ENCODE measurements at places on chromosomes 1 and 21.

DNA sequence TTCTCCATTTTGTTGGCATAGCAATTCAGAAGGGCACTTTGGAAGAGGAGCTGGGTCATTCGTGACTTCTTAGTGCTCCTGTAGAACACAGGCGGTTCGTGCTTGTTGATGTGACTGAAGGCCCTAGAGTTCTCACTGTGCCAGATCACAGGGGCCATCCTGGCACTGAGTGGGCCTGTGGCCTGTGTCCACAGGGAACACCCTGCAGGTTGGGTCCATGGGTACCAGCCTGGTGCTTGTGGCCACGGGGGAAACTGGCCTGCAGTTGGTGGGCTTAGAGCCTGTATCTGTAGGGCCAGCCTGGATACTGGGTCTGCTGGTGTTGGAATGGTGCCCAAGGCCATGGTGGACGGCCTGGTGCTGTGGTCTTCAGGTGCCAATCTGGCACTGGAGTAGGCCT, 9.2 kb downstream of the OR2G3 start:
- no peak for DNase-seq

GRCh38 chr1:16888860-16889816, 6.6 kb upstream of the RNU1-2 start:
- DNase-seq = peak; percentile 36

DNA sequence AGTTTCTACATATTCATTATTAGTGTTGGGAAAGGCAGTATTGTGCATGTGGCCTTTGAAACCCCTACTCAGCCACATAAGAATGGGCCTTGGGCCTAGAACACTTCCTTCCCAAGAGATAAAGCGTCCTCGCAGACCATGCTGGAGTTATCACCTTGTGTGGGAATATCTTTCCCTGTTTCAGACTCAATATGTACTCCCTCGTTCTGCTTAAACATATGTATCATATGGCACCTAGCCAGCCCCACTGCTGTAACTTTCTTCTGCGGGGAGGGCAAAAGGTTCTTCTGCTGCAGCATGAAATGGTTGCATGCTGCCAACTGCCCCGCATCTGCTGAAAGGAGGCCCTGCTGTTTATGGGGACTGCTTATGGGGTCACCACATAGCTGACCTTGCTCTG, 92.0 kb downstream of the CRB1 start:
- DNase-seq = no peak

DNA sequence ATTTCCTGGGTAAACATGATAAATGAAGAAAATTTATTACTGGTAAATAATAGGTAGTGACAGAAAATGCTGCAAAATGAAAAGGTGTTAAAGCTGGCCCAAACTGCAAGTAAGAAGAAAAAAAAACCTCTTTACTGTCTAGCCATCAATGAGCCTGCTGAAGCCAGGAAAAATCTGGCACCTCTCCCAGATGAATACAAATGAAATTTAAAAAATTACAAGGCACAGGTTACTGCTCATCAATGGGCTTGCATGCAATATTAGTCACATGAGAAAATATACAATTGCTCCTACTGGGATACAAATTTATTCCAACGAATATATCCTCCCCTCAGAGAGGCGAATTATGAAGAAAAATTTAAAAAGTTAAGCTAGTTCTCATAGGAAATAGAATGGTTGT, 1422.5 kb downstream of the KCNT2 start:
- DNase-seq = no peak

DNA sequence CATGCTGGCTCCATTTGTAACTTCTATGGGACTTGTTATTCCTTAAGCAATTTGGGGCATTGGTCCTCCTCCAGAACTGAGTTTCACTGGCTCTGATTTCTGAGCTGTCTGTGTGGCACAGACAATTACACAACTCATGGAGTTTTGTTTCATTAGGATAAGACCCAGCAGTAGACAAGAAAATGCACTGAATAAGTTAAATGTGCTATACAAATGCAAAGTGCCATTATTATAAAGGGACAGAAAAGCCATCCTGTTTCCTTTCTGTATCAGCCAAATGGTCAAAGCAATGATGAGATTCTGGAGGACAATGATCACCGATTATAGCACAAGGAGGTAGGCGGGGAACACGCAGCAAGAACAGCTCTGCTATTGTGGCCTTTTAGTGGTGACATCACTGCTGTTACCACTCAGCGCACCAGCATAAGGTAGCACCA, 81.9 kb downstream of the CNIH3 start:
- DNase-seq = no peak

GRCh38 chr1:119159111-119159510, 18.7 kb upstream of the WARS2 start:
- DNase-seq = no peak

- no peak for DNase-seq
Measured at GRCh38 chr1:110242062-110242461, 31.9 kb downstream of the KCNC4 start.

GRCh38 chr1:207992677-207993236, 81.8 kb upstream of the CD34 start:
- no peak for DNase-seq

DNA sequence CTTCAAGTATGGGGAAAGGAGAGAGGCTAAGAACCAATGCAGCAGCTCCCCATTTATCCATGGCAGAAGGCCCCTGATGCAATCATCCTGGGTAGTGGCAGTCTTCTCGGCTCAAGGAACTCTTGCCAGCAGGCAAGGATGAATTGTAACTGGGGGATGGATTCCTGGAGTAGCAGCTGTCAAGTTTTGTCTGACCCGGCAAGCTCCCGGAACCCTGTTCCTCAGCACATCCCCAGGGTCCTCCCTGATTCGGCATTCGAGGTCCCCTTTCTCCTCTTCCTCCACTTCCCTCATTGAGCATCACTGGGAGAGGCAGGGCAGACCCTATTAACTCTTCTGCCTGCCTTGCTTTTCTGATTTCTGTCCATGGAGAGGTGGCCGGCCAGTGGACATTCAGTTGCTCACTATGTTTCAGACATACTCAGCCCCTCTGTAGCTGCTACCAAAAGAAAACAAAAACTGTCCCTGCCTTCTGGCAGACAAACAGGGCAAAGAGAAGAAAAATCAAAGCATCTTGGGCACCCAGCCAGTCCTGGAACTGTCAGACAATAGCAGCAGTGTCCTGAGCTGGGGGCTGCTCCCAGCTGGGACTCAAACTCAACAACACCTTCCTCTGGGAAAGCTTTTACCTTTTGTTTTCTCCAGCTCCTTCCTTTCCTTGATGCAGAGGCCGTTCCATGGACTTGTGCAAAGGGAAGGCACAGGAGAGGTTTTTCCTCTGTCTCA, 5.6 kb upstream of the PTCH2 start:
- no peak for DNase-seq

- no peak for DNase-seq
Measured at GRCh38 chr1:30661311-30661710, 62.1 kb downstream of the MATN1 start.

DNA sequence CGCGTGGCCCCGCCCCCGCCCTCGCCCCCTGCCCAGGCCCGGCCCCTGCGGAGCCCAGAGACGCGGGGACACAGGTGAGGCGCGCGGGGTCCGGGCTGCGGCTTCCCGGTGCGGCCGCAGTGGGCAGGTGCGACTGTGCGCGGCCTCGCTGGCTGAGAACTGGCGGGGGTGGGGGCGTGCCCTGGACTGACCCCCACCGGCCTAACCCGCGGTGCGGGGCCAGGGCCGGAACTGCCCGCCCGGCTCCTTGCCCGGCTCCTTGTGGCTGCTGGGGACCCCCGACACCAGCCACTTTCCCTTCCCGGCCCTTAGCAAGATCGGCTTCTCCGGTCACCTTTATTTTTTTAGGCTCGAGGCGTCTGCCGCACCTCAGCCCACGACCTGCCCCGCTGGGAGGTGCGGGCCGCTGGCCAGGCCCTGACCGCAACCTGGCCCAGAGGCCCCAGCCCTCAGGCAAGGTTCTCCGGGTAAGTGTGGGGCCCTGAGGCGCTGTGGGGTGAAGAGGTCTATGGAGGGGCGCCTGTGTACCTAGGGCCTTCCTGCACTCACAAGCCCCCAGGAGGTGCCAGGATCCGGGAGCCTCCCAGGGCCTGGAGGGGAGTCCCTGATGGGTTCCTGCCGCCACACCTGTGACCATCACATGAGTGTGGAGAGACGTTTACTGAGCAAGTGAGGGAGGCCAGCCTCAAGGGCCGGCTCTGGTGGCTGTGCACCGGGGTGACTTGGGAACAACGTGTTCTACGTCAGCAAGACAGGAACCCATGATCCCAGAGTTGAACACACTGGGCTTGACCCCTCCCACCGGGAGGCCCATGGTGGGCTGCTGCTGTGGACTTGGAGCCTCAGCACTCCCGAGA, at the start of gene SMIM1:
Gene SMIM1 (plus strand): TSS at position 35 of the 857 bp plus-strand sequence. CDS start 2,625 bp downstream, outside the sequence.
- no peak for DNase-seq

DNA sequence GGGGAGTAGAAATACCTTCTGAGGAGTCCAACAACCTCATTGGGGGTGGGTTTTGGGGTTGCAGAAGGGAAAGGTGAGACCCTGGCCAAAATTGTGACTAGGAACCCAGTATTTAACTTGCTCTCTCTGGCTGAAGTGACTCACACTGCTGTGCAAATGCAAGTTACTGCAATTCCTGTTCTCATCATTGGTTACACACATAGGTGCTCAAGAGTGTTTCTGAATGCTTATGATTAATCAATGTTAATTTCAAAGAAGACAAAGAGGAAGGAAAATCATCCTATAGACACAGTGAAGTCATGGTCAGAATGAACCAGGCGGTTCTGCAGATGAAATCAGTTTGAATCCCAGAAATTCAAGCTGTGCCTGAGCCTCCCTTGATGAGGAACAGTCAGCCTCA, 3.1 kb downstream of the ASCL5 start:
- DNase-seq = no peak

- no peak for DNase-seq
Measured at GRCh38 chr1:215002471-215002870, 80.1 kb upstream of the KCNK2 start.

GRCh38 chr21:36004441-36004840, 55.9 kb downstream of the SETD4 start:
- DNase-seq = no peak

GRCh38 chr1:28436211-28436769, 66.8 kb downstream of the PHACTR4 start:
- DNase-seq = no peak

- DNase-seq = no peak
Measured at GRCh38 chr1:160874935-160875334, 10.0 kb downstream of the ITLN1 start.

GRCh38 chr1:162087111-162087510, 17.6 kb downstream of the NOS1AP start:
- DNase-seq = no peak

DNA sequence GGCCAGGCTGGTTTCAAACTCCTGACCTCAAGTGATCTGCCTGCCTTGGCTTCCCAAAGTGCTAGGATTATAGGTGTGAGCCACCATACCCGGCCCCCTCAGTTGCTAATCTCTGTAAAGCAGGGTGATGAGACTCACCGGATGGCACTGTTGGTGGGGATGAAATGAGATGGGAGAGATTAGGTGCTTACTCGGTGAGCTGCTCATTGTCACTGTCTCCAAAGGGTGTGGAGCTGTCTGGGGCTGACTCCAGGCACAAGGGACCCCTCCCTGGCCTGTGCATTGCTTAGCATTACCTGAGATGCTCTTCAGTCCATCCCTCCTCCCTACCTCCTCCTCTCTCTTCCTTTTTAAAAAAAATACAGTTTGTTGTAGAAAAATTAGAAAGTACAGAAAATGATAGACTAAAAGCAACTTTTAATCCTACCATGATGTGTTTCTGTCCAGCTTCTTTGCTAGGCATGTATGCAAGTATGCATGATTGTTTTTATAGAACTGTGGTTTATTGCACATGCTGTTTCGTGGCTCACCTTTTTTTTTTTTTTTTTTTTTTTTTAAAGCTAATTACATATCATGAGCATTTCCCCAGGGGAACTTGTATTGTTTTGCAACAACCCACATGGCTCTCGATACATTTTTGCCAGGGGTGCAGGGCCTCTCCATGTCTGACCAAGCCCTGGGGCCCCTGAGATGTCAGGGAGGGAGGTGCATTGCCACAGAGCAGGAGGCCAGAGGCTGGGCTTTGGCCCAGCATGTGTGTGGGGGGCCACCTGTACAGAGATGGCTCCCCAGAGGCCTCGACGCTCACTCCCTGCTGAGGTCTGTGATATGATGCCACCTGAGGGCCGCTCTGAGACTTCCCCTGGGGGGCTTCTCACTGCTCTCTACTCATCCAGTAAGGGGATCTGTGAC, 55.4 kb downstream of the ARHGEF10L start:
- no peak for DNase-seq

DNA sequence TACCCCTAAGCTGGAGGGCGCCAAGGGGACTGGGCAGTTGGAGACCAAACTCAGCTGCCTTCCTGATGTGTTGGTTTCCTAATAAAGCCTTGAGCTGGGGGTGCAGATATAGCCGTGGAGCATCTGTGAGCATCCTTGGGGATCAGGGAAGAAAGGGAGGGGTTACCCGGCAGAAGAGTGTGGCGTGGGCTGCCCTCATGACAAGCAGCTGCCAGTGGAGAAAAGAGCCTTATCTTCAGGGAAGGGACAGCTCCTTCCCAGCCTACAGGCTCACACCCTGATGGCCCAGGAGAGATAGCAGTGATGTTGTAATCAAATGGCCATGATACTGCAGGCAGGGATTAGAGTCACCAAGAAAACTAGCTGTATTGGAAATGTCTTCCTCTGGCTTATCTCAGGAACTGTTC, 10.8 kb upstream of the NFASC start:
- no peak for DNase-seq

DNA sequence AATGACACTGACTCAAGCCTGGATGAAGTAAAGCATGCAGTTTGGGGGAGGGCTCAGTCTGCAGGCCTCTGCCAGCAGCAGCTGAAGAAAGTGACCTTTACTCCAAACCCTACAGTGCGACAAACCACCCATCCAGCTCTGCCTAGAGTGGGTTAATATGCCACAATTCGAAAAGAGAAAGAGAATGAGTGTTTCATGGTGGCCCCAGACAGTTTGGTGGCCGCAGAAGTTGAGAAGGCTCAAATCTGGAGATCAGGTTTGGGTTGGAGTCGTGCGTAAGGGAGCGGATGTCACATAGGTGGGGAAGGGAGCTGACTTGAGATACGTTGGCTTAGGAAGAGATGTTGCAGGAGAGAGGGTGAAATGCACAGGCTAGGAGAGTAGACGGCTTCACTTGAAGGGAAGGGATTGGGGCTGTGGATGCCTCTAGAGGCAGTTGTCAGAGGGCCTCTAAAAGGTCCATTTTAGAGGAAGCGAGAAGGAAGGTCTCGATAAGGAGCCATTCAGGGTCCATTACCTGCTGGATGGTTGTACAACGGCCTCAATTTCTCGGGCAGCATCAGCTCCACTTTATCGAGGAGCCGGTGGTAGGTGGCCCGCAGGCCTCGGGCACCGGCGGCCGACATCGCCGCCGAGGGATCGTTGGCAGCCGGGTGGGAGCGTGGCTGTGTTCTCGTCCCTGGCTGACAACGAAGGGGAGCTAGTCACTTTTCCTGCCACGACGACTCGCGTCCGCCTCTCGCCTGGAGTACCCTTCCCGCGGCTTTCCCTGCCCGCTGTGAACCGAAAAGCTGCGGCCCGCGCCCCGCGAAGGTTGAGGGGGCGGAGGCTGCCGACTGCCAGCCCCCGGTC, 1.0 kb upstream of the DCAF6 start:
- DNase-seq = peak; percentile 5

Data from T-cell (primary cell).